Peyer's patch (tissue), 4 donors: ENCODE measurements at places on chromosomes 3 and 15. TPM values are rescaled to one million over a fixed set of nuclear protein-coding genes. Genes with fewer than 3 reads are reported as not detected.

GRCh38 chr3:74281705-74282104 lies 332.8 kb downstream of the CNTN3 start:
- no peaks in the 10 kb centered on the region for H3K36me3 ChIP-seq
- H3K27me3 ChIP-seq = no peaks in the 10 kb centered on the region
- DNase-seq = no peak
- no peak overlapping the region for H3K27ac ChIP-seq
- no peaks in the 10 kb centered on the region for H3K4me1 ChIP-seq
- no peak overlapping the region for H3K4me3 ChIP-seq

GRCh38 chr3:164498917-164499316 lies 579.4 kb downstream of the SI start:
- H3K27ac ChIP-seq = no peak overlapping the region
- H3K4me1 ChIP-seq = no peaks in the 10 kb centered on the region
- H3K27me3 ChIP-seq = no peaks in the 10 kb centered on the region
- H3K4me3 ChIP-seq = no peak overlapping the region
- no peak for DNase-seq
- no peaks in the 10 kb centered on the region for H3K36me3 ChIP-seq

GRCh38 chr15:88900309-88900981 lies 5.1 kb upstream of the HAPLN3 start:
- no peak overlapping the region for H3K4me3 ChIP-seq
- H3K36me3 ChIP-seq = no peaks in the 10 kb centered on the region
- H3K27me3 ChIP-seq = no peaks in the 10 kb centered on the region

The GJD2 gene
- total RNA-seq = not detected
